Melanocyte of skin (primary cell): ENCODE measurements at places on chromosomes 5 and 9. TPM values are rescaled to one million over a fixed set of nuclear protein-coding genes. Genes with fewer than 3 reads are reported as not detected.

ALDOB gene
- total RNA-seq = not detected in 2 replicates

PCDHGA3 gene
- total RNA-seq = 0.46 and 0.67 TPM in 2 replicates

SLC6A19 gene
- total RNA-seq = not detected in 2 replicates

GABRG2 gene
- not detected in 2 replicates for total RNA-seq

PRRX2 gene
- total RNA-seq = not detected in 2 replicates

ESM1 gene
- total RNA-seq = not detected in 2 replicates

ZNF618 gene
- 8.2 and 9.0 TPM in 2 replicates for total RNA-seq

ANKRD33B gene
- under 0.01 TPM in 2 replicates for total RNA-seq

IDNK gene
- total RNA-seq = 1.3 and 2.2 TPM in 2 replicates

SNAPC4 gene
- total RNA-seq = 7.6 and 11.3 TPM in 2 replicates

LCN9 gene
- total RNA-seq = not detected in 2 replicates

C7 gene
- not detected in 2 replicates for total RNA-seq

ZFYVE16 gene
- 265 and 270 TPM in 2 replicates for total RNA-seq

RPS23 gene
- 1,137 and 3,824 TPM in 2 replicates for total RNA-seq

SLC36A2 gene
- total RNA-seq = not detected in 2 replicates

CCDC192 gene
- total RNA-seq = not detected in 2 replicates

LIX1 gene
- under 0.01 TPM in 1 of 2 replicates, not detected in the other for total RNA-seq

C5orf58 gene
- total RNA-seq = not detected in 2 replicates

CCNI2 gene
- under 0.01 TPM in 1 of 2 replicates, not detected in the other for total RNA-seq

PCDHGA11 gene
- 3.7 and 4.8 TPM in 2 replicates for total RNA-seq
